Brain pericyte (primary cell): ENCODE measurements at places on chromosomes 16 and 17.

GRCh38 chr17:72882426-72882825, 210.1 kb downstream of the SLC39A11 start:
- no peak for DNase-seq

- DNase-seq, result no peak
Observed at GRCh38 chr17:82889496-82890338, 49.9 kb upstream of the ZNF750 start.

DNA sequence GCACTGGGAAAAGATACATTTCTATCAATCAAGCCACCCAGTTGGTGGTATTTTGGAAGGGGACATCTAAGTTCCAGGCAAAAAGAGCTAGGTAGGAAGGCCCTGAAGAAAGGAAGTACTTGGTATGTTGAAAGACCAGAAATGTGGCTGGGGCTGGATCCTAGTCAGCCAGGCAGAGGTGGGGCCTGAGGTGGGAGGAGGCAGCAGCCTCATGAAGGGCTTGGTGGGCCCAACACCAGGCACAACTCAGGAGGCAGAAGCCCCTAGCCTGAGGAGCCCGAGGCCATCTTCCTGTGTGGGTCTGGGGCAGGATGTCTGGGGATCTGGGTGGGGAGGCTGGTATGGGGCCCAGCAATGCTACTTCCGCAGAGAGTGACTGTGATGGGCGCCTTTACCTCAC, 105.9 kb downstream of the SALL1 start:
- no peak for DNase-seq

- DNase-seq, result no peak
Observed at GRCh38 chr16:85652431-85653221, 36.1 kb downstream of the GINS2 start.

- DNase-seq, result no peak
Observed at GRCh38 chr16:49422896-49423295, 49.3 kb downstream of the C16orf78 start.

DNA sequence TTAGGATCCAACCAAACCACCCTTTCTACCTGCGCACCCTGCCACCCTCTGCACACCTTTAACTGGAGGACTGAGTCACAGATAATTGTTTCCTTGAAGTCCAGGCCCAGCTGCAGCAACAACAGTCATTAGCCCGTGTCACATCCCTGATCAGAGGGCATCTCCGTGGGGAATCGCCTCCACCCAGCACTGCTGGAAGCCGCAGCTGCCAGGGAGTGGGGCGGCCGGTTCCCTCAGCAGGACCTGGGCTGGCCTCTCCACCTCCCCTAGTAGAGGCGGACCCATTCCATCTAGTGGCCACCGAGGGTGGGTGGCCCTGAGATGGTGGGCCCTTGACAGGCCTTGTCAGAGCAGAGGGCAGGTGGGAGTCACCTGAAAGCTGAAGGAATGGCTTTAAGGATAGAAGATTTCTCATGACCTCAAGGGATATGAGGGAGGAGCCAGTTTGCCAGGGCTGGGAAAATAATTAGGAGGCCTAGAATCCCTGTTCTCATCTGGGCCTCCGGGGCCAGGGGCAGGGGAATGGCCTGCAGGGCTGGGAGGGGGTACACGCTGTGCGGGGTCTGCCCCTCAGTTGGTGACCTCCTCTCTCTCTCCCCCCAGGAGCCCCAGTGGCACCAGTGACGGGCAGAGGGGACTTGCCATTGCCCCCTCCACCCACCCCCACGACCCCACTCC, 6.2 kb downstream of the PRSS53 start:
- DNase-seq, result no peak

DNA sequence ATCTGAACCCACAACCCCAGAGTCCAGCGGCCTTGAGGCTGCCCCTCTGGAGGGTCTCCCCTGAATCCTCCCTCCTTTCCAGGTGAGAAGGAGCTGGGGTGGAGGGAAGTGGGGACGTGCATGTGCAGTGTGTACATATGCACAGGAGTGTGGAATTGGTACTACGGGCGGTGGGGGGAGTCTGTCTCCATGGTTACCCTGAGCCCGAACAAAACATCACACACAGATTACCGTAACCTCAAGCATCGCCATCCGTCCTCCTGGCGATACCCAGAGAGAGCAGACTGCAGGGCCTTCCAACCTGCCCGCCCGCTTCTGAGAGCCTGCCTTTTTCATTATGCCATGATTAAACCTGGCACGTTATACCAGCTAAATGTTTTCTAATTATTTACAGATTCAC, 25.1 kb downstream of the GSG1L start:
- no peak for DNase-seq

GRCh38 chr16:90078579-90078895, 1.4 kb upstream of the PRDM7 start:
- no peak for DNase-seq

DNA sequence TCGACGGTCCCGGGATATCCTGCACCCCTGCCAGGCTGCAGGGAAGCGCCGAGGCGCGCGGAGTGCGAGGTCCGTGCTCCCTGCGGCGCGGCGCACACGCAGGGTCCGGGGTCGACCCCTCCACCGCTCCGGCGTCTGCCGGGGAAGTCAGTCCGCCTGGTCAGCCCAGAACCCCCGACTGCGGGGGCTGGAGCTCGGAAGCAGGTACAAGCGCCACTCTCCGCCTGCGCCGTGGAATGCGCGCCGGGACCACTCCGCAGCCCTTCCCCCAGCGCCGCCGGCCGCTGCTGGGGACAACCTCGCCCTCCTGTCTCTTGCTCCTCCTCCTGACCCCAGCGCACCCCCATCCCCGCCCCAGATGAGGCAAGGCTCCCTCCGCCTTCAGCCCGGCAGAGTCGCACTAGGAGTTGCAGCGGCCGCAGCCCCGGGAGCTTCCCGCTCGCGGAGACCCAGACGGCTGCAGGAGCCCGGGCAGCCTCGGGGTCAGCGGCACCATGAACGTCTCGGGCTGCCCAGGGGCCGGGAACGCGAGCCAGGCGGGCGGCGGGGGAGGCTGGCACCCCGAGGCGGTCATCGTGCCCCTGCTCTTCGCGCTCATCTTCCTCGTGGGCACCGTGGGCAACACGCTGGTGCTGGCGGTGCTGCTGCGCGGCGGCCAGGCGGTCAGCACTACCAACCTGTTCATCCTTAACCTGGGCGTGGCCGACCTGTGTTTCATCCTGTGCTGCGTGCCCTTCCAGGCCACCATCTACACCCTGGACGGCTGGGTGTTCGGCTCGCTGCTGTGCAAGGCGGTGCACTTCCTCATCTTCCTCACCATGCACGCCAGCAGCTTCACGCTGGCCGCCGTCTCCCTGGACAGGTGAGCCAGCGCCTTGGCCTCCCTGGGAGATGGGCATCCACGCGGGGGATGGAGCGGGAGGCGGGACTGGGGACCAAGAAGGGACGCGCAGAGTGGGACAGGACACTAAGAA, at the start of gene GALR2:
TSS of gene GALR2 (plus strand) at position 392 of the 974 bp plus-strand sequence. CDS start at position 495, 103 bp downstream.
- DNase-seq, result no peak

DNA sequence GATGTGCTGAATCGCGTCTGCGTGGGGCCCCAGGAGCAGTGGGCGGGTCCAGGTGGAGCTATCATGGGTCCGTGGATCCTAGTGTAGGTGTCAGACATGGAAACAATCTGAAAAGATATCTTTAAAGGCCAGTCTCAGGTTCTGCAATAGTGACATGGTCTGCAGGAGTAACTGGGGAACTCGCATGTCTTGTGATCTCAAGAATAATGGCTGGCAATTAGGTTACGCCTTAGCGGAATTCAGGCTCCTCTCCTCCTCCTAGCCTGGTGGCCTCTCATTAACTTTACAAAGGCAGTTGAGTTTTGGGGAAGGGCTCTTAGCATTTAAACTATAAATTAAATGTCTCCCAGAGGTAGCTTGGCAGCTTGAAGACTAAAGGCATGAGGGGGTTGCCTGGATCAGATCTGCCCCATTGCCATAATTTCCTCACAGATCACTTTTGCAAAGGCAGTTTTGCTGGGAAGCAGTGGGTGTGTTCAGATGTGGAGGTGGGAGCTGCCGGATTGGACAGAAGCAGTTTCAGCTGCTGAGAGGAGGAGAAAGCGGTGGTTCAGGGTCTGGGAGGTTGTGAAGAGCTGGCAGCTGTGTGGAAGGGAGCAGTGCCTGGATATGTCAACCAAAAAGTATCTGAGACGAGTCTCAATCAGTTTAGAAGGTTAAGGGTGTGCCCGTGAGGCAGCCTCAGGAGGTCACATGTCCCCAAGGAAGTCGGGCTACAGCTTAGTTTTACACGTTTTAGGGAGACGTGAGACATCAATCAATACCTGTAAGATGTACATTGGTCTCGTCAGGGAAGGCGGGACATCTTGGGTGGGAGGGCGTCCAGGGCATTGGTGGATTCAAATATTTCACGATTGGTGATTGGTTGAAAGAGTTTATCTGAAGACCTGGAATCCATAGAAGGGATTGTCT, 2.7 kb downstream of the TBCD start:
- no peak for DNase-seq
